ENCODE measurements at places on chromosomes 5 and 9.

GRCh38 chr5:151074557-151074956, 6.3 kb downstream of the TNIP1 start:
- DNase-seq, result no peak

GRCh38 chr5:131679911-131680310, 44.9 kb upstream of the RAPGEF6 start:
- no peak for DNase-seq

DNA sequence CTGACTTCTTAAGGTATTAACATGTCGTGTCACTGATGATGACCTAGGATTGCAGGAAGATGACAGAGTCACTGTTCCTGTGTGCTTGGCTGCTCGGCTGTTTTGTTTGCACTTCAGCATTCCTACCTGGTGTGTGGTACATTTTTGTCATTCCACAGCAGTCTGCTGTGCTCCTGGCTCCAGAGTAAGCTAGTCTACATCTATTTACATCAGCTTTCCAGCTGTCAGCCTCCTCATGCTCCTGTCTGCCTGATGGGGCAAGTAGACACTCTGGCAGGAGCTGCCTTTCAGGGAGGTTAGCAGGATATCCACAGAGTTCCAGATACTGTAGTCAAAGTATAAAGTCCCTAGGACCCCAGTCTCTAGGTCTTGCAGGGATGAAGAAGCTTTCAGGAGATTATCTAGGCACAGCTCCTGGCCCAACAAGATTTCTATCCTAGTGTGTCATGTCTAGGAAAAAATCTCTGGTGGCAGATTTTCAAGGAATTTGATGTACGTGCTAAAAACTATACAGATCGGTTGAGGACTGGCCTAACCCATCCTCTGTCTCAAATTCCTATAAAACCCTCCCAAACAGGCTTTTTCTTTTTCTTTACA, 28.4 kb downstream of the RUSC2 start:
- no peak for DNase-seq

DNA sequence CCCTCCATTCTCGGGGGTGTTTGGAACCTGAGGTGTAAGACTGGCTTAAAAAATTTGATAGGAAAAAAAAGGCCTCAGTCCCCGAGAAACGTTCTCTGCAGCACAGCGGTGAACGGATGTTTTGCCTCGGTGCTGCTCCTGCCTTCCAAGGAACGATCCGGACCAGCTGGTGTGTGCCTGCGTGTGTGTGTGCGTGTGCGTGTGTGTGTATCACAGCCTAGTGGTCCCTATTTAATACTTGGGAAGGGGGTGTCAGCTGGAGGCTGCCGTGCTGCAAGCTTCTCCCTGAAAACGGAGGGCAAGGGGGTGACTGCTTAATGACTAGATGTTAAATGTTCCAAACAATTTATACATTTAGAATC, 76.9 kb downstream of the LHX2 start:
- DNase-seq, result peak; percentile 60

DNA sequence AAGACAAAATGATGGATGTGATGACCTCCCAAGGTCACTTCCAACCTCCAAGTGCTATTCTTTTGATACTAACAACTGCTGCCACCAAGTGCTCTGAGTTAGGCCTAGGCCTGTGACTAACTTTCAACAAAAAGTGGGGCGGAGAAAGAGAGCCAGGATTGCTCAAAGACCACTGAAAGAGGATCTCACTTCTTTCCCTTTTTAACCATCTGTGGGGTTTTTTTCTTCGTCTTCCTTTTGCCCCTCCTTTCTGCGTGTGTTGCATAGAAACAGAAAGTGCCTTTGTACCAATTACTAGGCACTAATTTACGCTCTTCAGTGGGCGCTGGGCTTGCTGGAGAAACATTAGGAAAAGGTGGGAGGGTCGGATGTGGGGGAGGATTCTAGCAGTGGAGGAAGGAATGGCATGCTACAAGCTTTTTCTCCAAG, 8.0 kb downstream of the KLF9 start:
- peak; percentile 78 for DNase-seq

GRCh38 chr5:117013280-117013877, 438.8 kb upstream of the SEMA6A start:
- DNase-seq, result no peak

DNA sequence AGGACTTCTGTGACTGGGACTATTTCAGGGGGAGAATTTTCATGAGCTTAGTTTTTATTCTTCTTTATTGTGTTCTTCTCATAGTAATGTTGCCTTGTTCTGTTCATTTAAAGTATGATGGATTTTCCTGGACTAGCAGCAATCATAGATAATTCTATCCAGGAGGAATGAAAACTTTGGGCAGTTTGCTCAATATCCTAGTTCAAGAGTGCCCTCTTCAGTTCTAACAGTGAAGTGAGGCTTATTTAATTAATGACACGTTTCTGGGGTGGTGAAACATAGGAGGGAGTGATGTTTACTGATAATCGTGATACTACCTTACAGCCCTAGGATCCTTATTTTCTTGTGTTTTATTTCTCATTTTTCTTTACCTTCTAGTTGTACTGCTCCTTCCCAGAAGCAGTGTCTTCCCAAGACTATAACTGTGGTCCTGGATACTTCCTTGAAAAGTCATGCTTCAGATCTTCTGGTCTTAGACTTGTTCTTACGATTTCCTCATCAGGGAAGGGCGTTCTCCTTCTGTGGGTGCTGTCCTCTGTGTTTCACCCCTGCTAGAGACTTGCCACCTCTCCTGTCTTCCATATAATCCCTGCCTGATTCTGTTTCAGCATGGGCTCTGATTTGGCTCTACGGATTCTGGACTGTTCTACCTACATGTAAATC, 57.4 kb downstream of the CFAP95 start:
- no peak for DNase-seq

- DNase-seq, result no peak
Observed at GRCh38 chr5:180201051-180201987, 7.7 kb downstream of the RASGEF1C start.

GRCh38 chr5:159106193-159106568, 6.5 kb upstream of the EBF1 start:
- no peak for DNase-seq

GRCh38 chr5:8848997-8849594, 696.8 kb downstream of the SEMA5A start:
- no peak for DNase-seq

GRCh38 chr9:134186471-134187109, 22.2 kb upstream of the RNU6ATAC start:
- DNase-seq, result no peak
